Thyroid gland (tissue), 4 donors: ENCODE measurements at places on chromosomes 4 and X.

- DNase-seq, result no peak
Measured at GRCh38 chr4:84091266-84091665, 407.8 kb downstream of the NKX6-1 start.

GRCh38 chrX:21764008-21764407 lies 6.1 kb upstream of the SMPX start:
- no peak for DNase-seq

- DNase-seq, result no peak
Measured at GRCh38 chr4:151401739-151402138, 7.2 kb upstream of the FHIP1A start.

GRCh38 chr4:14906805-14907204 lies 95.5 kb upstream of the CPEB2 start:
- no peak for DNase-seq

DNA sequence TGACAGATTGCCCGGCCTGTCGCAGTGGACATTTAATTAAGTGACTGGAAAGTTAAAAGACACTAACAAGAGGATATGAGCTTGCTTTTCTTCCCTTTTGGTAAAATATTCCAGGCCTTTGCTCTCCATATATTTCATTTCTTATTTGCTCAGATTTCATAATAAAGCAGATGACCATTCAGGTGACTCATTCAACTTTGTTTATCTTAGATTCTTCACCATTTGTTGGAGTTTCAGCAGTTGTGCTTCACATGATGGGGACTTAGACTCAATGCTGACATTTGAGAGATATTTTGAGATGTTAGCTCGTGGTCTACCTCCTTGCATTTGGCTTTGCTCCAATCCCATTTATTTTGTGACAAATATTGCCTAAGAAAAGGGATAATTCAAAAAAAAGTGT lies 312.2 kb downstream of the ARHGAP24 start:
- no peak for DNase-seq

DNA sequence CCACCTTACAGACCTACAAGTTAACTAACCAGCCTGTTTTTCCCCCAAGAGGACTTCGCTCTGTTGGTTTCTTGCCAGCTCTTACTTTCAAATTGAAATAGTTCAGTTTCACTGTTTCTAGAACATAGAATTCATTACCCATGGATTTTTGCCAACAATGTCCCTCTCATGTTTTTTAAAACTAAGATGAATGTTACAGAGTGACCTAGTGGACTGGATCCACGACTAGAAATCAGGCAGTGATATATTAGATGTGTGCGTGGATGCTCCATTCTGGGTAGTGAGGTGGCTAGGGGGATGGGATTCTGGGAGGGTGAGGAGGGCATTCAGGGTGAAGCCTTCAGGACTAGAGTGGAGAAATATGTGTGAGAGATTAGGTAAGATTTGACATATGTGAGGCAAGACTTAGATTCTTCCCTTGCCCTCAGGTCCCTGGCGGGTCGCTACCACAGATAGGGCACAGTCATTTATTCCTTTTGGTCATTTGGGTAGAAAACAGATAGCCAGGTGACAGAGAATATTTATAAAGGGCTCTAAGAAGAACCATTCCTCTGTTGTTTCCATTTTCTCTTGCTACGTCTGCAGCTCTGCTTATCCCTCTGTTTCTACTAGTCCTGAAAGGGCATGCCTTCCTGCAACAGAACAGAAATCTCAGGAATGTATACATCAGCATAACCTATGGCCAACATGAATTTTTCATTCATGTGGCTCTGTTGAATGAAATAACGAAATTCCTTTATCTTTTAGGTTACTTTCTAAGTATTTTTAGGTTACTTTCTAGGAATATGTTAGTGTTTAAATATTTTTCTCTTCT lies 15.4 kb upstream of the JADE1 start:
- DNase-seq, result no peak
